D341Med (cell line): ENCODE measurements at places on chromosomes 13 and 19.
A peak's percentile ranks its signal among the peaks of the same experiment; 100 is the strongest.

GRCh38 chr19:14222886-14223285 lies 16.9 kb upstream of the ADGRL1 start:
- DNase-seq, result no peak

DNA sequence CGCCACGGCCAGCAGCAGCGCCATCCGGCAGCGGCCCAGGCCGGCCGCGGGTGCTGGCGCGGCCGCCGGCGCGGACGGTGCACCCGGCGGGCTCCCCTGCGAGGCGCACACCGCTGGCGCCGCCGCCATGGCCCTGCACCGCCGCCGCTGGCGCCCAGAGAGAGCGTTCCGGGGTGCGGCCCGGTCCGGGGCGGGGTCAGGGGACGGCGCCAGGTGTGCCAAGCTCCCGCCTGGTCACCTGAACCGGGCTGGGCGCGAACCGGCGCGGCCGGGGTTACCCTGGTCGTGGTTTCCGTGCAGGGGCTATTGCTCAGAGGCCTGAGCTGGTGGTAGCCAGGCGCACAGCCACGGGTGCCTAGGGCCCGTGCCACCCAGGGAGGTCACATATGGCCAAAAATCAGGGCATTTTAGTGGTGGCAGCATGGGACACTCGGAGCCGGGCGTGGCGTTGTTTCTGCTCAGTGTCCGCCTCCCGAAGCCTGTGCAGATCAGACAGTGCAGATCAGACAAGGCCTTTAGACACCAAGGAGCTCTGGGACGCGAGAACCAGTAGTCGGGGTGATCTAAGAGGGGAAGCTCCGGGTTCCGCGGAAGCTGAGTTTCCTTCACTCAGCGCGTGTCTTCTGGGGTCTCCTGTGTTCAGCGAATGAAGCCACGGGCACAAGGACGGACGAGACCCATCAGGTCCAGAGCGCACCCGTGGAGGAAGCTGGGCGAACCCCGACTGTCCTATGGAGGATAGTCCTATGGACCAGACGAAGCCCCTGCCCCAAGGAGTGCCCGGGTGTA lies at the start of gene TMEM238:
TMEM238 (minus strand) TSS at position 162 of the 789 bp plus-strand sequence; CDS start at position 129, 33 bp downstream.
- DNase-seq, result no peak

GRCh38 chr19:13861392-13861713 lies 15.6 kb upstream of the NANOS3 start:
- no peak for DNase-seq

DNA sequence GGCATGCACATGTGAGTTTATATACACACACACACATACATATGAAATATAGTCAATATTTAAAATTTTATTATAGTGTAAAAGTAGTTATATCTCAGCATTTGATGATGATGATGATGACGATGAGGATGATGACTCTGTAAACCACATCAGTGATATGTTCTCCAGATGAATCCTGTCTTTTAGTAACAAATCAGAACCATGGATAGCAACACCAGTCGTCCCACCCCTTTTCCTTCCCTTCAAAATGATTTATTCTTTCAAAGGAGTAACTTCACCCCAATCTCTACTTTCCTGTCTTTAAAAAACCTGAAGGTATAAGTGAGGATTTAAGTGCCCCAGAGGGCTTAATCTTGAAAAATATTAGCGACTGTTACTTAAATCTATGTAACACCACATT lies 74.1 kb downstream of the DCLK1 start:
- no peak for DNase-seq

DNA sequence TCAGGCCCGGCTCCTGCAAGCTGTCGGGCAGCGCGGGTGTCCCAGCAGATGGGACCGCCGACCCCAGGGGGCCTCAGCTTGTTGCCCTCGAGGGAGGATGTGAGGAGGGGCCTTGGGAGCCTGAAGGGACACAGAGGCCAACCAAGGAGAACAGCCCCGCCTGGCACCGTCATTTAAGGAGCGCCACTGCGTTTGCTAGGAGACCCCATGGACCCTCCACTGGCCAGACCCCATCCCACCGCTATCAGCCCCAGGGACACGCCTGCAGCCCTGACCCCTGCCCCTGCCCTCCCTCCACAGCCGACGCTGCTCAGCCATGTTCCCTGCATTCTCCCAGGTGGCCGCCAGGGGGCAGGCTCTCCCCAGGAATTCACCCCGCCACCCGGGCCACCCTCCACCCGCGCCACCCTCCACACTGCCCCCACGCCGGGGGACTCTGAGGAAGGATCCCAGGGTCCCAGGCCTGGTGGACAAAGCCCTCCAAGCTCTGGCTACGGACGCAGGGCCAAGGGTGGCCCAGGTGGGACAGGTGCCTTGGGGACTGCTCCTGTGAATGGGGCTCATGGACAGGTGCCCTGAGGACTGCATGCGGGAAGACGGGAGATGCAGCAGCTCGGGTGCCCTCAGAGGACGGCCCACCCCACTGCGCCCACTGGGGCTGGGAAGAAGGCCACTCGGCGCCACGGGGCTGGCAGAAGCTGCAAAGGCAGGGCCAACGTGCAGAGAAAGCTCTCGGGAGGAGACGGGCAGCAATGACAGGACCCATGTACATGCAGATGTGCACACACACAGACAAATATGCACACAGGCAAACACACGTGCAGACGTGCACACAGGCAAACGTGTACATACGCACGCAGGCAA lies 34.4 kb downstream of the PIP5K1C start:
- DNase-seq, result peak; percentile 92

- DNase-seq, result no peak
Measured at GRCh38 chr19:29389495-29389894, 136.3 kb upstream of the VSTM2B start.

DNA sequence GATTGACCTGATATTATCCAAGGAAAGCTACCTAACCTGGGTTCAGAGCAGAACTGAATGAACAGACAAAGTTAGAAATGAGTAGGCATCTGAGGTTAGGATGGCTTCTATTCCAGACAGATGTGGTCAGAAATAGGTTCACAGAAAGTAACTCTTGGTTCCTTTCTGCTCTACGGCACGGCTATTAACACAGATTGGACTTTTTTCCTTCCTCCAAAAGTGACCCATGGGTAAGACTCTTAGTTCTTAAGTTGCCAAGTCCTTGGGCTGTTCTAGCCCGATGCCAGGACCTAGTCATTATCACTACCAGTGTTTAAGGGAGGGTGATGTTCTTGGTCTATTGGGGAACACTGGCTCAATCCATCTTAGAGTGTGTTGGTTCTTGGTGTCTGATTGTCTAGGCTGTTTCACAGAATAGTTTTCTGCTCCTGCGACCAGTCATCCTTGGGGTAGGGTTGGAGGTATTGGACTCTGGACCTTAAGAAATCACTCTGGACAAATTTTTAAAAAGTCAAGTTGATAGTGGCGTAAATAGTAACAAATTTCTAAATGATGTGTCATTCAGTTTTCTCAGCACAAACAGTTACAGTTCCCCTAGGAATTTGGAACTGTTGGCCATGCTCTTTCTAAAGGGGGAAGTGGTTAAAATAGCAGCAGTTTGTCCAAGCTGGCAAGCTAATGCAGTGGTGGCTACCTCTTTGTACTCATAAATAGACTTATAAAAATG lies 60.1 kb upstream of the MYCBP2 start:
- DNase-seq, result no peak

- no peak for DNase-seq
Measured at GRCh38 chr13:29756506-29756905, 93.9 kb downstream of the UBL3 start.

GRCh38 chr19:16846901-16847300 lies 17.7 kb downstream of the SIN3B start:
- DNase-seq, result no peak

- no peak for DNase-seq
Measured at GRCh38 chr13:52383366-52383765, 22.6 kb downstream of the THSD1 start.

DNA sequence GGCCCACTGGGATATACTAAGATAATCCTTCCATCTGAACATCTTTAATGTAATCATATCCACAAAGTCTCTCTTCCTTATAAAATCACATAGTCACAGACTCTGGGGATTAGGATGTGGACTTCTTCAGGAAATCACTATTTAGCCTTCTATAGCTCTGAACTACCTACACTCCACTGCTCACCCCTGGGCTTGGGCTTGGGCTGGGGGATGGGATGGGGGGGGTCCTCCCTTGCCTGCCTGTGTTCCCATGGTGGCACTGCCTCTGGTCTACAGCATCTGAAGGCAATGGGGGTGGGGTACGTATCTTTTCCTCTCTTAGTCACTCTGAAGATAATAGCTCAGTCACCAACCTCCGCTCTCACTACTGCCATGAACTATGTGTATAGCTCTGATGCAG lies 67.8 kb upstream of the SERTM1 start:
- DNase-seq, result no peak

- no peak for DNase-seq
Measured at GRCh38 chr13:96200810-96201209, 110.9 kb downstream of the HS6ST3 start.

DNA sequence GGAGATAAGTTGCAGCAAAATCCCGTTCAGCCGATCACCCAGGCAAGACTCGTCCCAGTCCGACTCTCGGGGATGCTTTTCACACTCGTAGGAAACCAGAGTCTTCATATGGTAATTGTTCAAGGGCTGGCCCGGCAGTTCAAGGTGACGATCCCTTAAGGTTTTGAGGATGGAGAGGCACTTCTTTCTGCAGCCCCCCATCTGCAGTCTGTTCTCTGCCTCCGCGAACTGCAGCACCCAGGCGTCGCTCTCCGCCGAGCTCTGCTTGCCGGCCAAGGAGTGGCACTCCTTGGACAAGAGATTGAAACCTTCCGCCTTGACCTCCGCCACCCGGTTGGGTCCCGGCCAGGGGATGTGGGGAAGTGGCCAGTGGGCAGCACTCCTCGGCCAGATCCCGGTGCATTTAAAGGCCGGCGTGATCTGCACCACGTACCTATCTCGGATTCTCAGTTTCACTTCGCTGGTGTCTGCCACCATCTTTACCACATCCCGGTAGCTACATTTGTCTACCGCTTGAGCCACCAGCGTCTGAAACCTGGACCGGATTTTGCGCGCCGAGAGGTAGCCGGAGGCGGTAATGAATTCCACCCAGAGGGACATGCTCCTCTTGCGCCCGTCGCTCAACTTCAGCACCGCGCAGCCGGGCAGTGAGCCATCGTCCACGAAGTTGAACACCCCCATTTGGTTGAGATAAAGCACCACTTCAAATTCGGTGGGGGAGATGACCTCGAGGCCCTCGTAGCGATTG lies 1.1 kb downstream of the MAB21L1 start:
- peak; percentile 58 for DNase-seq

DNA sequence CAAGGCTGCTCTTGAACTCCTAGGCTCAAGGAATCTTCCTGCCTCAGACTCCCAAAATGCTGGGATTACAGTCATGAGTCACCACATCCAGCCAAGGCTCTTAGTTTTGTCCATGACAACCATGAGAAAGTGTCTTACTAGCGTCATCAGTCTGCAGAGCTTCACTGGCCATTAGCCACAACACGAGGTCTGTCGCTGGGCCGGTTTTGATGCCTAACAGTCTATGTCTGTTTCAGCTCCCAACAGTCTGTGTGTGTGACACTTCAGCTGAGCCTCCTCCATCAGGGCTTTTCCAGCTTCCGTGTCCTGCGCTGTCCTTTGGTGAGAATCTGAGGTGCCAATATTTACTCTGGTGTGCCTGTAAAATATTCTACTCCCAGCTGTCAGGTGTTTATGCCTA lies 47.6 kb downstream of the CEP89 start:
- DNase-seq, result no peak

DNA sequence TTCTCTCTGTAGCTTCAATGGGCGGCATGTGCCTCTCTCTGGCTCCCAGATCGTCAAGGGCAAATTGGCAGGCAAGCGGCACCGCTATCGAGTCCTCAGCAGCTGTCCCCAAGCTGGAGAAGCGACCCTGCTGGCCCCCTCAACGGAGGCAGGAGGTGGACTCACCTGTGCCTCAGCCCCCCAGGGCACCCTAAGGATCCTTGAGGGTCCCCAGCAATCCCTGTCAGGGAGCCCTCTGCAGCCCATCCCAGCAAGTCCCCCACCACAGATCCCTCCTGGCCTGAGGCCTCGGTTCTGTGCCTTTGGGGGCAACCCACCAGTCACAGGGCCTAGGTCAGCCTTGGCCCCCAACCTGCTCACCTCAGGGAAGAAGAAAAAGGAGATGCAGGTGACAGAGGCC lies 1.7 kb downstream of the POLR1G start:
- peak; percentile 14 for DNase-seq

GRCh38 chr19:38023671-38024541 lies 116.9 kb downstream of the SIPA1L3 start:
- no peak for DNase-seq

GRCh38 chr19:39494661-39495060 lies 4.1 kb upstream of the DLL3 start:
- peak; percentile 42 for DNase-seq

DNA sequence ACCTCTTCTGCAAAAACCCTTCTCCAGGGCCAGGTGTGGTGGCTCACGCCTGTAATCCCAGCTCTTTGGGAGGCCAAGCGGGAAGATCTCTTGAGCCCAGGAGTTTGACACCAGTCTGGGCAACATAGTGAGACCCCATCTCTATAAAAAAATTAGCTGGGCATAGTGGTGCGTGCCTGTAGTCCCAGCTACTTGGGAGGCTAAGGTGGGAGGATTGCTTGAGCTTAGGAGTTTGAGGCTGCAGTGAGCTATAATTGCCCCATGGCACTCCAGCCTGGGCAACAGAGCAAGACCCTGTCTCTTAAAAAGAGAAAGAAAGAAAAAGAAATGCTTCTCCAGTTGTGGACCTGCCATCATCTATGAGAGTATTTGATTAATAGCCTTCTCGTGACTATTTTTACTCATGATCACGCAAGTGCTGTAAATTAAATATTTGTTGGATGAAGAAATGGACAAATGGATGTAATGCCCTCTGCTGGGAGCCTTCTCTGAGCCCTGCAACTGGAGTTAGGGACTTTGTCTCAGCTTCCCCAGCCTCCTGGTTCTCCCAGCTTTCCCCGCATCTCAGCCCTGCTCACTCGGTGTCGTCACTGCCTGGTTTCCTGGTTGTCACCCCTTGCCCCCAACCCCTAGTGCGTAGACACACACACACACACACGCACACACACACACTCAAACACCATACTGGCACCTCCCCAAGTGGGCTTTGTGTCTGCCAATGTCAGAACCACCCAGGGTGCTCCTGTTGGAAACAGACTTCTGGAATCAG lies 12.2 kb downstream of the WIZ start:
- DNase-seq, result no peak

- DNase-seq, result no peak
Measured at GRCh38 chr13:87792878-87793277, 121.7 kb downstream of the SLITRK5 start.

- DNase-seq, result no peak
Measured at GRCh38 chr13:112941349-112941748, 27.7 kb upstream of the MCF2L start.

DNA sequence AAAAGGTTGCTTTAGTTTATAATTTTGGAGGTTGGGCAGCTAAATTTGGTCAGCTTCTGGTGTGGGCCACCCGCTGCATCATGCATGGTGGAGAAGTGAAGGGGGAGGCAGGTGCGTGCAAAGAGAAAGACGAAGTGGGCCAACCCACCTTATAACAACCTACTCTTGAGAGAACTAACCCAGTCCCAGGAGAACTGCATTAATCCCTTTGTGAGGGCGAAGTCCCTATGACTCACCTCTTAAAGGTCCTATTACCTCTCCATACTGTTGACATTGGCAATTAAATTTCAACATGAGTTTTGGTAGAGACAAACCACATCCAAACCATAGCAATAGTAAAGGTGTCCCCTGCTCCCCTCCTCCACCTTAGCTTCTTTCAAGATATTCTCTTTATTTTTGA lies 7.7 kb upstream of the FGF9 start:
- DNase-seq, result no peak
